Skeletal muscle cell (primary cell): ENCODE measurements at places on chromosomes 6 and 20.

DNA sequence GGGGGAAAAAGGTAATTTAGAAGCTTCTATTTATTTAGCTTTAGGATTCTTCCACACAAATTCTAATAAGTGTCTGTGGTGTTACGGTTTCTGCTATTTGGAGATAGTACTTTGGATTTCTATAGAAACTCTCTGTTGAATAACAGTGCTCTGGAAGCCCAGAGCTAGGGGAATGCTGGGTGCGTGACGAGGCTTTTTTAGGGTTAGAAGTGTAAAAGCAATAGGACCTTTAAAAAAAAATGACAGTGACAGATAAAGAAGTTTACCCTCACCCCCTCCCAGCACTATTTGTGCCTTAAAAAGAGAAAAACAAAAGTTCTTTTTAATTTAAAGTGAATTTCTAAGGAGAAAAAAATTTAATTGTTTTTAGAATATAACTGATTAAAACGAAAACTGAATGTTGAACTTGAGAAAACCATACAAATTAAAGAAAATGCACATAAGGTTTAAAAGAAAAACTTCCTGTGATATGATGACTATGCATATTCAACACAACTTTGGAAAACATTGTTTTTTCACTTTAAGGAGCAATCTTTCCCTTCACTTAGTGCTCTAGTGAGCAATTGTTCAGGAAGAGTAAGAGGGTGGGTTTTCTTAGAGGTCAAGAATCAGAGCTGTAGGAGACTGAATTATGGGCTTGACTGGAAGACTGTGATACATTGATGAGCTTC lies 89.6 kb upstream of the RIPOR2 start:
- DNase-seq: no peak

DNA sequence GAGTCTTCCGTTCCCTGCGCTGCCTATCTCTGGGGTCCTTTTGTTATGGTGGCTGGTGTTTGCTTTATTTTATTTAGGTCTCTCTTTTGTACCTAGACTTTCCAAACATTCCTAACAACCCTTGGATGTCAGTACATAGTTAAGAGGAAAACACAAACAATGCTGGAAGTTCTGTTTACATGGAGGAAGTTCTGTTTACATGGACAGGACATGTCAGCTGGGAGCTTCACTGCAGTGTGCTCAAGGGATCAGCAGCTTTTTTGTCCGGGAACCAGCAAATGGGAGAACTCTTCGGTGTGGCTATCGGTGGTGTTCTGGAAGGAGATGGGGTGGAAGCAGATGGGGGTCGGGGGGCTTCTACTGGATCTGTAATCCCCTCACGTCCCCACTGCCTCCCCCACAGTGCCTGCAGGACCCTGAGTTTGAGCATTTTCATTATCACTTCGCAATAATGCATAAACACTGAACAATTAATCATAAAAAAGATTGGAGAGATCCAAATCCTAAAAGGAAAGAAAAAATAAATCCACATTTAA lies 2.7 kb downstream of the SERPINB6 start:
- no peak for DNase-seq

DNA sequence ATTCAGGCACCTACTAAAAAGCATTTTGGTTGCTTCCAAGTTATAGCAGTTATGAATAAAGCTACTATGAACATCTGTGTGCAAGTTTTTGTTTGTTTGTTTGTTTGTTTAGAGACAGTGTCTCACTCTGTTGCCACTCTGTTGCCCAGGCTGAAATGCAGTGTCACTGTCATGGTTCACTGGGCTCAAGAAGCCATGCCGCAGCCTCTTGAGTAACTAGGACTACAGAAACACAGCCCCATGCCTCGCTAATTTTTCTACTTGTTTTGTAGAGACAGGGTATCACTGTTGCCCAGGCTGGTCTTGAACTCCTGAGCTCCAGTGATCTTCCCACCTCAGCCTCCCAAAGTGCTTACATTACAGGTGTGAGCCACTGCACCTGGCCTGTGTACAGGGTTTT lies 795.9 kb downstream of the EPHA7 start:
- DNase-seq: no peak

GRCh38 chr6:29631209-29631810 lies 1.7 kb downstream of the GABBR1 start:
- no peak for DNase-seq

DNA sequence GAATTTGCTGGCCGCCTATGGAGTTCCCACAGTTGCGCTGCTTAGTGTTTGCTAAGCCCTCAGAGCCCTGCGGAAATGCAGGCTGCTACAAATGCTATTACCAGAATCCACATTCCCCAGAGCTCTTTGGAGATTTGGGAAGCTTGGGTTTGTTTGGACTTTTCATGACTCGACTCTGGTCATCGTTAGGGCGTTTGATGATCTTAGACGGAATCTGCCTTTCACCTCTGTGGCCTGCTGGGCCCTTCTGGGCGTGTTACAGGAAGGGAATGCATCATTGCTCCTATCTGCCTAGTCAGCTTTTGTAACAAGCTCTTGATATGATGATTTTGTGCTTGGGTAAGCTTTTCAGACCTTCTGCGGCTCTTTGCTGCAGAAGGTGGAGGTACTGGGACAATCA lies 50.8 kb downstream of the EYA2 start:
- no peak for DNase-seq

- peak; percentile 11 for DNase-seq
These were observed 9.8 kb upstream of the NDUFAF4 start for GRCh38 chr6:96907498-96907897.

GRCh38 chr6:6401401-6401800 lies 80.9 kb upstream of the F13A1 start:
- DNase-seq: no peak

GRCh38 chr6:14720411-14721102 lies 525.3 kb upstream of the JARID2 start:
- no peak for DNase-seq

DNA sequence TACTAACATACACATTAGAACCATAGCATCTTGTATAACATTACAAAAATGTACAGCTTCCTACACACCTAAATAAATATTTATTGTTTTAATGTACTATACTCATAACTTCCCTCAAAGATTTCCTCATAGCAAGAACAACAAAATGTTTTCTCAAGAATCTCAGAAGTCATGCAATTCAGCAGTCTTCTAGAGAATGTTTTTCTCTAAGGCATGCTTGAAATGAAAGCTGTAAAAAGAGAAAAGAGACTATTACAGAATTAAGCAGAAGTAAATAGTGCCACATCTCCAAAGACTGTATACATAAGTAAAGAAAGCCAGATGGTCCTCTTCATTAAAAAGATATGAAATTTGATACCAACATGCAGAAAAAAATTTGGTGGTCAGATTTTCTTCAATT lies 672.2 kb downstream of the EPM2A start:
- no peak for DNase-seq

DNA sequence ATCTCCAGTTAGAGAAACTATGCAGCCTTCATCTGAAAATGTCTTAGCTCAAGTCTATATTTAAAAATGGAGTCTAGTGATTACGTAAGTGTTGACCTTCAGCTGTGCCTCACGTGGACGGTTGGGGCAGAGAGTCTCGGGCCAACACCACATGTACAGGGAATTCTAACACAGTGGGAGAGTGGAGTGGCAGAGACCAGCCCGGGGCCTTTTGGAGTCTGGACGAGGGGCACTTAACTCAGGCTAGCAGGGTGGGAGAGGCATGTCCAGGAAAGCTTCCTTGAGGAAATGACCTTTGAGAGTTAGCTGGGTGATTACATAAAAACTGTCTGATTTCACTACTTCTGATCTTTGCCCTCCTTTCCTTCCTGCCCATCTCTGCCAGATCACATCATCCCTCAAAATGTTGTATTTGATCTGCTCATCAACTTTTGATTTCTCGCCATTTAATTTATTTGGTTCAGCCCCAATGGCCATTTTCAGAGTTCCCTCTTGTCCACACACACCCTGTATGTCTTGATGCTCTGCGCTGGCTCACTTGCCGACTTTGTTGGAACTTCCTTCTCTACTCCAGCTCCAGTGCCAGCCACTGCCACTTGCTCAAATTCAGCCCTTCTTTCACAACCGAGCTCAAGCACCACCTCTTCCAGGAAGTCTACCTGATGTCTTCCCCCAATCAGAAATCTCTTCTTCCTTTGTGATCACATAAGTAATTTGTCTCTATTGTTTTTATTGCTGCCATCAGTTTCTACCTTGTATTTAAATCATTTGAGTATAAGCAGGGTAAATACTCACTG lies 2.6 kb downstream of the ARMC2 start:
- DNase-seq: no peak

GRCh38 chr20:63006540-63007359 lies at the start of gene BHLHE23:
TSS of gene BHLHE23 (minus strand) at chr20:63006964. CDS start at chr20:63006774, 190 bp downstream.
- no peak for DNase-seq

GRCh38 chr6:131635384-131636340 lies 1.4 kb upstream of the ENPP3 start:
- DNase-seq: no peak

DNA sequence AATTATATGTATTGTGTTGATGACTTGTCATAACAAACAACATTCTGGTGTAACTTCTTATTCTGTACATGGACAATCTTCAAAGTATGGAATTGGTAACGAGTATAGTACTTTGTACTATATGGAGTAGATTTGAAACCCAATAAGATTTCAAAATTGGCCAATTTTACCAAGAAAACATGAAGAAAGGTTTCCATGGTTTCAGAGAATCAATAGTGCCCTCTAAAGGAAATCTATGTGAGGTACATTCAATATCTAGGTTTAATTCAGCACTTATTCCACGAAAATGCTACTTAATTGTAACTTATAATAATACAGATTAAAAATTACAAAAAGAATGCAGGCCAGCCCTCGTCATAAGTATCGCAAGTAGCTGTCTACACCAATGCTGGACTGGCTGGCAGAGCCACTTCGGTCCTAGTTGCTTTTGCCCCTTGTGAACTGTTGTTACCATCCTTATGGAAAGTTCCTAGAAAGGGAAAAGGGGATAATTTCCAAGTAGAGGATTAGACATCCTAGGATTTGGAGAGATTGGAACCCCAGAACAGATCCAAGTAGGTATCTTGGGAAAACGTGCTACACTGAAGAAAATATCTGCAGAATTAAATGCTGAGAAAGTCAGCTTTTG lies 70.9 kb downstream of the LCA5 start:
- DNase-seq: no peak

DNA sequence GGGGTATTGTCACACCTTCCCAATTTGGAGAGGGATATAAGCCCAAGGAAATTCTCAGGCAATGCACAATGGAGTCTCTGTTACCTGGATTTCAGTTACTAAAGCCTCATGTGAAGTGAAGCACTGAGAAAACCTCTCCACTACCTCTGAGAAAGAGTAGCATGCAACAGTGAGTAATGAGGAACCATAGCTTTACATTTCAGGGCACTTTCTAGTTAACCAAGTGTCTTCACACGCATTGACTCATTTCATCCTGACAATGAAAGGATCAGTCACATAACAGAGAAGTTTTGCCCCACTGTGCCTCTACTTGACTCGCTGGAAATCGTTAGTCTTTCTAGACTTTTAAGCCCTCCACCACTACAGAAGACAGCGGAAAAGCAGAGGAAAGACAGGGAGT lies 86.2 kb upstream of the ARID1B start:
- DNase-seq: no peak

DNA sequence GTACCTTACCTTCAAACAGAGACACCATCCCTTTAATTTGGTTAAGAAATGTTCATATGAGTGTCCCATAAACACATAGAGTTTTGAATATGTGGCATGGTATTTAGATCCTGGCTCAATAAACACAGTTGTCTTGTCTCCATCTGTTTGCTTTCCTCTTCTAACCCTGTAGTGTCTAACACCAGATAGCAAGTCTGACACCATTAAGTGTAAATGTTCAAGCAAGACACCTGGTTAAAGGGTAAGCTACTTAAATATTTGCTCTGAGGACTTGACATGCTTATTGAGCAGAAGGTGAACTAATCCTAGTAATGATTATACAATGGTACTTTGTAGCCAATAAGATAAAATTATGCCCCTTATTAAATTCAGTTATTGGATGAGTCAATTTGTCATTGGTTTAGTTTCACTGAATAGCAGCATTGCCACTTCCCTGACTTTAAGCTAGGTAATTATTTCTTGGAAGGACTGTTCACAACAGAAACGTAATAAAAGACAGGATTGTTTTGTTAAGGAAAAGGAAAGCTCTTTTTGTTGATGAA lies 26.9 kb upstream of the GOPC start:
- no peak for DNase-seq

GRCh38 chr6:122033564-122034181 lies 365.8 kb upstream of the HSF2 start:
- DNase-seq: no peak

- DNase-seq: no peak
These were observed 41.6 kb upstream of the NOX3 start for GRCh38 chr6:155497273-155497672.

DNA sequence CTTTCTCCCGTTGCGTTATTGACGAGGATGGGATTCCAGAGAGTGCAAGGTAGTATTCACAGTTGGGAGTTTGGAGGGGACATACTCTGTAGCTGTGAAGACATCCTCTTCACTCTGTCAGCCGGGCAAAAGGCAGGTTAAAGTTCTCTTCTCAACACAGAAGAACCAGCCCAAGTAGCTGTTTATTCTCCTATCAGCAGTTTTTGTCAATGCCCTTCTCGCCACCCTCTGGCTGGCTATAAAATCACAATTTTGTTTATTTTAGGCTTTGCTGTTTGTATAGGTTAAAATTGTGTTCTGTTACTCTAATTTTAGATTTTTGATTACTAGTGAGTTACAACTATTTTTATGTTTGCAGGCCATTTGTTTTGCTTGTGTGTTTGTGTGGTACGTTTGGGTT lies 37.9 kb upstream of the MAS1 start:
- no peak for DNase-seq

- peak; percentile 20 for DNase-seq
These were observed 207.5 kb upstream of the ADGRB3 start for GRCh38 chr6:68427630-68428029.

- no peak for DNase-seq
These were observed 443.0 kb downstream of the PKHD1 start for GRCh38 chr6:51644426-51644825.

DNA sequence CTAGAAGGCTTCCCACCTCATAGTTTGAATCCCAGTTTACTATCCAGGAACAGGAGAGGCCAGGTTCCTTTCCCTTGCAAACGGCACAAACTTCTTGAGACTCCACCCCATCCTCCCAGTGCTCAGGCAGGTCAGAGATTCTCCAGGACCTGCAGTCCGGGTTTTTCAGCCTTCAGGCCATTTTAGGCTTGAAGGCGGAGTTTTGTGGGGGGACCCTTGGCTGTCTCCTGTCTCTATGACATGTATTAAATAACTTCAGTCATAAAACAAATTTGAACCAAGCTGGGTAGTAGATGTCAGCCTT lies 230.1 kb downstream of the NFATC2 start:
- no peak for DNase-seq
